ENCODE measurements at places on chromosomes 5 and 9.

GRCh38 chr5:79851391-79851863 lies 139.6 kb downstream of the MTX3 start:
- DNase-seq = no peak

GRCh38 chr5:112372543-112372942 lies 46.5 kb downstream of the EPB41L4A start:
- DNase-seq = no peak

DNA sequence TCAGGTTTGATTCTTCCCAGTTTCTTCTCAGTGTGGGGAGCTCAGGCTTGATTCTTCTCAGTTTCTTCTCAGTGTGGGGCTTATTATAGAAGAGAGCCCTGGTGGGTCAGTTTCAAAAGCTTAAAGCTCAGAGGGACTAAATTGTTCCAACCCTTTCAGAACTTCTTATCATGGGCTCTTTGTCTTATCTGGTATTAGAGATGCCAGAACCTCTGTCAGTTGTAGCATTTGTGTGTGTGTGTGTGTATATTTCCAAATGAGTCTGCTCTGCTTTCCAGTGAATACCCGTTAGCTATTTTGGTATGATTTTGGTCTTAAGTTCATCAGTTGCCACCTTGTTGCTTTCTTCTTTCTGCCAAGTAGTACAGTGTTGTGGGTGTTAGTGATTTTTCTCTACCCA lies 21.8 kb downstream of the TMEM38B start:
- no peak for DNase-seq

DNA sequence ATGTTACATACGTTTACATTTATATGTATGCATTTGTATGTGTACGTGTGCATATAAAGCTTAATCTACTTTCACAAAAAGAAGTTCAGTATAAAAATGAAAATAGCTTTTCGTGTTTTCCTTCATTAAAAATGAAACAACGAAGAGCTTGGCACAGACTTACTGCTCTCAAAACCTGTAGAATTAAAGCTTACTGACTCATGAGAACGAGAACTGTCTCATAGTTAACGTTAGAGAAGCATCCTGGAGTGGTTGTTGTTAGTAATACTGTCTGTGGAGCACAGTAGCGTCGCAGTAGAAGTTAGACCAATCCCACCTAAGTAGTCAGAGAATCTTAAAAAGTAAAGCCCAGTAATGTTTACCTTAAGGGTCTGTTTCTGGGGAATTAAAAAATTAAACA lies 1.3 kb downstream of the MAT2B start:
- DNase-seq = peak; percentile 64

DNA sequence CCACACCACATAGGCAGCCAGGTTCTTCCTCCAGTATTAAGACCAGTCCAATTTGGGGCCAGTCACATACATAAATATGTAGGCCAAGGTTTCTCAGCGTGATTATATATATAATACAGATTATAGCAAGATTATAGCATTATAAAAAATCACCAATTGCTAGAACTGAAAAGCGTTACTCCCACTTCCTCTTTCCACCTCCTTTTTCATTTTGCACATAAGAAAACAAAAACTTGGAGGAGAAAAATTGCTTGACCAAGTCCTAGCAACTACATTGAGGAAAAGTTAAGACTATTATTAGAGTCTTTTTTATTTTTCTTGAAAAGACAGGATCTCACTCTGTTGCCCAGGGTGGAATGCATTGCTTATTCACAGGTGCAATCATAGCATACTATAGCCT lies 262.7 kb upstream of the KCNN2 start:
- no peak for DNase-seq

- no peak for DNase-seq
These were observed 8.1 kb downstream of the LRRC14B start for GRCh38 chr5:199197-199949.

DNA sequence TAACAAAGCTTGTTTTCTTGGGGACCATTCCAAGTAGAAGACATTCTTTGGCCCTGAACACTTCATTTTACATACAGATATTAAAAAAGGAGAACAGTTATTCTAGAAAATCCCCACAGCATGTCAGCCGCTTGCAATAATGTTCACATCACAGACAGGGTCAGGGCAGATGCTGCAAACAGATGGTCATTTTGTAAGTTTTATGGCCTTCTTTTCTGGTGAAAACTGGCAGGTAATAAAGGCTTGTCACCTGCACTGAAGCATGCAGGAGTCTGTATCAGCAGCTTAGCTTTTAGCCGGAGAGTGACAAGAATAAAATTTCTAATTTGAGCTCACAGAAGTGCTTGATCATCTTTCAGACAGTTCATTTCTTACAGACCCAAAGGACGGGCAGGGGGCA lies 220.9 kb upstream of the DAP start:
- DNase-seq = no peak

GRCh38 chr9:134814598-134815215 lies 65.9 kb upstream of the FCN2 start:
- DNase-seq = no peak

GRCh38 chr5:133657036-133657435 lies 44.7 kb upstream of the FSTL4 start:
- no peak for DNase-seq

DNA sequence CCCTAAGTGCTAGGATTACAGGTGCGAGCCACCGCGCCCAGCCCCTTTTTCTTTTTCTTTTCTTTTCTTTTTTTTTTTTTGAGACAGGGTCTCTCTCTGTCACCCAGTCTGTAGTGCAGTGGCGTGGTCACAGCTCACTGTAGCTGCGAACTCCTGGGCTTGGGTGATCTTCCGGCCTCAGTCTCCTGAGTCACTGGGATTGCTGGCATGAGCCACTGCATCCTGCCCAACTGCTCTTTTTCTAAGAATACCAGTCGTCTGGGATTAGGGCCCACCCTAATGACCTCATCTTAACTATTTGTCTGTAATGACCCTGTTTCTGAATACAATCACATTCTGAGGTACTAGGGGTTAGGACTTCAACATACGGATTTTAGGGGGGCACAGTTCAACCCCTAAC lies 34.1 kb upstream of the NANS start:
- DNase-seq = no peak

DNA sequence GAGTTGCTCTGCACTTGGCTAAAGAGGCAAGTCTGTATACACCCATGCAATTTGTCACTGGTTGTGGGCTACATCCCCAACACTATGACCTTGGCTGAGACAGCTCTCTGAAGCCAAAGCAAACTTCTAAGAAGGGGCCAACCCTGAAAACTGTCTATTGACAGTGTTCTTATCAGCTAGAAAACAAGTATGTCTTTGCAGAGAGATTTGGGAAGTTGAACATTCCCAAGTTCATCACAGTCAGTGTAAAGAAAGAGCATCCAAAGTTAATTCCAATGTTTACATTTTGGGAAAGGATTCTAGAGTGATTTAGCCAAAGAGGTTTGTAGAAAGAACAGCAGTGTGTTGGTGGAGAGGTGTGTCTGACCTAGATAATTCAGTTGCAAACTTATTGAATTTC lies 711.1 kb upstream of the CHD1 start:
- no peak for DNase-seq

- peak; percentile 86 for DNase-seq
These were observed 13.1 kb downstream of the DIAPH1 start for GRCh38 chr5:141605523-141606277.

GRCh38 chr9:87193151-87193550 lies 245.8 kb upstream of the GAS1 start:
- DNase-seq = no peak

- DNase-seq = peak; percentile 44
These were observed 84.1 kb downstream of the PTPDC1 start for GRCh38 chr9:94168203-94169000.

GRCh38 chr9:124590889-124591641 lies 83.9 kb upstream of the NR5A1 start:
- DNase-seq = no peak

GRCh38 chr9:124886866-124887492 lies 25.0 kb downstream of the ARPC5L start:
- DNase-seq = no peak

- no peak for DNase-seq
These were observed 56.5 kb upstream of the HAND1 start for GRCh38 chr5:154534457-154535050.

- DNase-seq = no peak
These were observed 25.6 kb upstream of the NTNG2 start for GRCh38 chr9:132136151-132136780.

GRCh38 chr9:84945878-84946538 lies 276.5 kb downstream of the NTRK2 start:
- DNase-seq = no peak

DNA sequence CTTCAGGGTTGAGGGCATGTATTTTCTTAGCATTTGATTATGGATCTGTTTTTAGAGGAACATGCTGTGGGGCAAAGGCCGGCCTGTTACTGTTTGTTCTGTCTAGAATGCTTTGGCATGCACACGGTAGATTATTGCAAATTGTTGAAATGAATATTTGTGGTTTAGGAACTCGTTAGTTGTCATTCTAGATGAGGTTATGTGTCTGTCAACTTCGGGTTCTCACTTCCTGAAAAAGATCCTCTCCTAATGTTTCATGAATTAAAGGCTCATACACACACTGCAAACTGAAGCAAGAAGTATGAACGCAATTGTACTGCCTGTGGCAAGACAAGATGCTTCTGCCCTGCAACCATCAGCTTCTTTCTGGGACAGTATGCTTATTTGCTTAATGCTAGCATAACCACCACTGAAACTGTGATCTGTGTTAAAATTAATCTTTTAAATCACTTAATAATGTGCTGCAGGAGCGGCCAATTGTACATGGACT lies 99.6 kb downstream of the BASP1 start:
- peak; percentile 78 for DNase-seq

- DNase-seq = peak; percentile 91
These were observed 30.4 kb downstream of the JADE2 start for GRCh38 chr5:134555890-134556311.

GRCh38 chr5:159669559-159669958 lies 246.7 kb upstream of the ADRA1B start:
- peak; percentile 23 for DNase-seq

DNA sequence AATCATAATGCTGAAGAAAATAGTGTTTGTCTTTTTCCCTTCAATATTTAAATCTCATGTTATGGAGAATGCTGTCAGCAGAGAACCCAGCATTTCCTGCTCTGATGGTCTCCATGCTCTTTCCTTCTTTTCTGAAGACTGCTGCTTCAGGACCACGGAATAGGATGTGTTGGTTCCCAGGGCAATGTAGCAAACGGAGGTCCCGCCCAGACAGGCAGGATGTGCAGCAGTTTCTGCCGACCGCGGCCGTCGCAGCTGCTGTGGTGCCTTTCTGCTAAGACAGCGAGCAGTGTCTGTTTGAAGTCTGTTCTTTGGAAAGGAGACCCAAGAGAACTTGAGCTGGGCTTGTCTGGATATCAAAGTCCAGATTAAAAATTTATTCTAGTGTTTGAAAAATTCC lies 654.3 kb downstream of the CCDC171 start:
- no peak for DNase-seq

GRCh38 chr9:18362901-18363685 lies 110.9 kb upstream of the ADAMTSL1 start:
- peak; percentile 13 for DNase-seq

DNA sequence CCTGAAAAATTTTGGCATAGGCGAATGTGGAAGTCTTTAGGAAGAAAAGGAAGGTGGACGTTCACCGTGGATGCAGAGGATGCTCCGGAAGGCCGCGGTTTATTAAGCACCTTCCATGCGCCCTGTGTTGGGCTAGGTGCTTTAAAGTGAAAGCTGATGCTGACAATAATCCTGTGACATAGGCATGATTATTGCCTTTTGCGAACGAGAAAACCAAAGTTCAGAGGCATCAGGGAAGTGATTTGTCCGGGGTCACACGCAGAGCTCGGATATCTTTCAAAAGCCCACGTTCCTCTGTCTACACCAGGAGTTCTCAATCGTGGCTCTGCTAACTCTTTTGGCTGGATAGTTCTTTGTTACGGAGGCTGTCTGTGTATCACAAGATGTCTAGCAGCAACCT lies 12.0 kb upstream of the GABRP start:
- no peak for DNase-seq

DNA sequence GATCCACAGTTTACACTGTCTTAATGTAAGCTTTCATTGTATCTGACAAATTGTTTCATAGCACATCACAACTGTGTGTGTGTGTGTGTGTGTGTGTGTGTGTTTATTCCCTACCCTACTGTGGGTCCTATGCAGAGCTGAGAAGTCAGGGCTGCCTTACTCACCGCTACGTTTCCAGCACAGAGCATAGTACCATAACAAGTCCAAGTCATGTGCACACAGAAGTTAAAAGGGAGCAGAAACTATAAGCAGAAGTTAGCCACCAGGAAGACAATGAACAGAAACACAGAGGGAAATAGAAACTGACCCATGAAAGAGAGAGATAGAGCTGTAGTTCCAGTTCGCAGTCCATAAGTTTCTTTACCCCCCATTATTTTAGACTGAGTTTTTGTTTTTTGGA lies 38.2 kb upstream of the DMXL1 start:
- DNase-seq = peak; percentile 90

GRCh38 chr9:87148331-87149104 lies 201.2 kb upstream of the GAS1 start:
- DNase-seq = peak; percentile 47

- no peak for DNase-seq
These were observed 183.2 kb upstream of the POU5F2 start for GRCh38 chr5:93924628-93925027.

GRCh38 chr9:12915366-12915954 lies 140.6 kb downstream of the LURAP1L start:
- DNase-seq = no peak

GRCh38 chr5:80780761-80781285 lies 126.0 kb upstream of the DHFR start:
- no peak for DNase-seq

- DNase-seq = no peak
These were observed 274.5 kb downstream of the TLE1 start for GRCh38 chr9:81414836-81415235.

GRCh38 chr9:17907779-17908508 lies 329.1 kb downstream of the SH3GL2 start:
- DNase-seq = no peak

- no peak for DNase-seq
These were observed 28.8 kb downstream of the CPLX2 start for GRCh38 chr5:175900157-175900556.

Measured in suppressor macrophage treated with lipopolysaccharide for 4 hours (primary cell).